ENCODE measurements at places on chromosomes 11 and 22.
A peak's percentile ranks its signal among the peaks of the same experiment; 100 is the strongest.

GRCh38 chr11:129259931-129260348 lies 67.8 kb upstream of the ARHGAP32 start:
- DNase-seq, result no peak

- DNase-seq, result peak; percentile 46
Observed at GRCh38 chr11:65500387-65501185, 1.7 kb downstream of the MALAT1 start.

- DNase-seq, result no peak
Observed at GRCh38 chr11:120484722-120485121, 26.8 kb upstream of the GRIK4 start.

DNA sequence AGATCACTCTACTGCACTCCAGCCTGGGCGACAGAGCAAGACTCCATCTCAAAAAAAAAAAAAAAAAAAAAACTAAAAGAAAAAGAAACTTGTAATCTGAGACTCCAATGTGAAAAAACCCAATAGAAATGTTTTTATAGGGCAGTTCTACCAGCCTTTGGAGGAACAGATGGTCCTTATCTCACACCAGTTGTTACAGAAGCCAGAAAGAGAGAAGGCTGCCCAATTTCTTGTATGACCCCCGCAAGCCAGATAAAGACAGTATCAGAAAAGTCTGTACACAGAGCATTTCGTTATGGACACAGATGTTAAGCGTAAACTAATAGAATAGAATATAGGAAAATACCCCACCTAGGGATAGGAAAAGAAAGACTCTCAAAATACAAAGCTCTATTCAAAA lies 11.3 kb upstream of the TSGA10IP start:
- no peak for DNase-seq

DNA sequence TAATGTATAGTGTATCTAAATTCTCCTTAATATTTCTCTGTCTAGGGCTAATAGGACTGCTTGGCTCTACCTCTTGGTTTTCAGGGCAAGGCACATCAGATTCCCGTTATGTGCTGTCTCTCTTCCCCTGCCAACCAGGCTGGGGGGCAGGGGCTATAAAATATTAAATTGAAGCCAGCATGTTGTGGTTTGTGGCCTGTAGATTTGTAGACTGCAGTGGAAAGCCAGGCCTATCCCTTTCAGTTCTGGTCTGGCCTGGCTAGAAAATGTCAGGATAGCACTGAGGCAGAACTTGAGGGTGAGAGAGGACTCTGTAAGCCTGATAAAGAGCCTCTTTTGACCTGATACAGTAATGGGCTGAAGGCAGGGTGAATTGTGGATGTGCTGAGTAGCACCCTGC lies 14.4 kb upstream of the GRK2 start:
- DNase-seq, result no peak

- DNase-seq, result no peak
Observed at GRCh38 chr11:9827708-9828107, 163.8 kb downstream of the SWAP70 start.

- no peak for DNase-seq
Observed at GRCh38 chr22:36940676-36941075, 27.2 kb downstream of the CSF2RB start.

- DNase-seq, result peak; percentile 26
Observed at GRCh38 chr11:20110908-20111669, 49.2 kb downstream of the DBX1 start.

- no peak for DNase-seq
Observed at GRCh38 chr11:45605051-45605450, 60.4 kb downstream of the CHST1 start.

DNA sequence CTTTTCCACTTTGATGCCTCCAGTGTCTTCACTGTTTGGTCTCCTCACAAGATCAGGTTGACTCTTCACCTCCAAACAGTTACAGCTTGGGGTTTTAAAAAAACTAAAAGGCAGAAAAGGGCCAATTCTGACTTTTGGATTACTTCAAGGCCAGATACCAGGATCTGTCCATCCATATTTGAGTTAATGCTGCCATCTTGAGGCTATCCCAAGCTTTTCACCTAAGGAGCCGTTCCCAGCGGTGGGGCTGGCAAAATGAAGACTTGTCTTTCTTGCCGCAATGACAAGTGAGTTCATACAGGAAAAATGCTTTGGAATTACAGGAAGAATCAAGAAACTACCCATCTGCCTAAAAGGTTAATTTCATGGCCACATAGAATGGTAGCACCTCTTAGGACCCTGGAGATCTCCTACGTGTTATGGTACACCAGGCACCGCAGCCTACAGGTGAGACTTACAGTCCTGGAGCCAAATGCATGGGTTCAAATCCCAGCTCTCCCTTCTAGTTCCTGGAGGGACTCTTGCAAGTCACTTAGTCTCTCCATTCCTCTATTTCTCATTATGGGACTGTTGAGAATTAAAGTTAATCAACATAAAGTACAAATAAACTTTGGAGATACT lies 6.0 kb upstream of the OR5B21 start:
- no peak for DNase-seq

DNA sequence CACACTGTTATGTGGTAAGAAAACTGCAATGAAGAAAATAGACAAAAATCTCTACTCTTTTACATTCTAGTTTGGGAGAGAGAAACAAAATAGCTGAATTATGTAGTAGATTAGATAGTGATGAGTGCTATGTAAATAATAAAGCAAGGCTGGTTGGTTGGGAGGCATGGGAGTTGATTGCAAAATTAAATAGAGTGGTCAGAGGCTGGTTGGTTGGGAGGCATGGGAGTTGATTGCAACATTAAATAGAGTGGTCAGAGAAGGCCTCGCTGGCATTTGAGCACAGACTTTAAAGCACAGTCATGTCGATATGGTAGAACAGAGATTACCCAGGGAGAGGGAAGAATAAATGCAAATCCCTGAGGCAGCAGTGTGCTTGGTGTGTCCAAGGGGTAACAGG lies 22.4 kb downstream of the SIK2 start:
- DNase-seq, result no peak

GRCh38 chr11:68287419-68287818 lies 15.6 kb upstream of the C11orf24 start:
- DNase-seq, result no peak

- DNase-seq, result no peak
Observed at GRCh38 chr11:15774388-15774939, 581.9 kb downstream of the SOX6 start.

DNA sequence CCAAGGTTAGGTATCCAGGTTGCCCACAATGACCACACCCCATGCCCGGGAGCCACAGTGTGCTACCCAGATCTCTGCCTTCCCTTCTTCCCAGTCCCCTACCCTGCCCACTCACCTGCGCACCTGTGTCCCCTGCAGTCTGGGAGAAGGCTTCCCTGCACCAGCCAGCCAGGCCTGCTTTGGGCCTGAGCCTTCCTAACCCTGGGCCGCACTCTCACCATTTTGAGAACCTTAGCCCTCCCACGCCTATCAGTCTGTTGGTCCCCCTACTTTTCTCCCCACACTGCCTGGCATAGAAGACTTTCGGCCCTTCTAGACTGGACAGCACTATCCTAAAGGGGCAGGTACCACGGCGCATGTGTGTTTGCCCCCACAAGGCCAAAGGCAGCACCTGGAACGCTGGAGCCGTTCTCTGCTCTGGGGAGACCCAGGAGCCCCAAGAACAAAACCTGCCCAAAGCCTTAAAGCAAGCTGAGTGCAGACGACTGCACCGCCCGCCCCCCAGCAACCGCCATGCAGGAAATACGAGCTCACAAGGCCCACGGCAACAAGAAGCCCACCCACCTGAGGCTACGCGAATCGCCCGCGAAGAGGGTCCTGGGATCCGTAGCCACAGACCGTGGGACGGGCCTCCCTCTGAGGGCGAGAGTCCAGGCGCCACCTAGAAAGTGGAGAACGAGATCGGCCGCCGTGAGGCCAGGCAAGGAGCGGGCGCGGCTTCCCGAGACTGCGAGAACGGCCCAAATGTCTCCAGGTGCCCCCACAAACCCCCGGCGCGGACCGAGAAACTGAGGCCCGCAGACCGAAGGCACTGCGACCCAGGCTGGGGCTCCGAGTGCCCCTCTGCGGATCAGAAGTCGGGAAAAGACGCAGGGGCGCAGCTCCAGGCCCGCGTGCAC lies 546 bp downstream of the GNB1L start:
- DNase-seq, result peak; percentile 19

GRCh38 chr11:57360991-57361390 lies 20.0 kb downstream of the PRG3 start:
- no peak for DNase-seq

DNA sequence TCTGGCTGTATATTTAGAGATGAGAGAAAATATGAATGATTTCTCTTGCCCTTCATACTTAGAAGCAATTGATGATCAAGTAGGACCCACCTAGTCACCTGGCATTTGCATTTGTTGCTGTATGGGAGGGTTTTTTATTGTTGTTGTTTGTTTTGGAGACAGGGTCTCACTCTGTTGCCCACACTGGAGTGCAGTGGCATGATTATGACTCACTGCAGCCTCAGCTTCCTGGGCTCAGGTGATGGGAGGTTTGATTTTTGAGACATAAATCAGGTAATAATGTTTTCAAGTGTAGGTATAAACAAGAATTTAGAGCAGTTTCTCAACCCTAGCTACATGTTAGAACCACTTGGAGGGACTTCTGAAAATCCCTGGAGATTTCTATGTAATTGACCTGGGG lies 63.0 kb downstream of the TNRC6B start:
- DNase-seq, result peak; percentile 31

DNA sequence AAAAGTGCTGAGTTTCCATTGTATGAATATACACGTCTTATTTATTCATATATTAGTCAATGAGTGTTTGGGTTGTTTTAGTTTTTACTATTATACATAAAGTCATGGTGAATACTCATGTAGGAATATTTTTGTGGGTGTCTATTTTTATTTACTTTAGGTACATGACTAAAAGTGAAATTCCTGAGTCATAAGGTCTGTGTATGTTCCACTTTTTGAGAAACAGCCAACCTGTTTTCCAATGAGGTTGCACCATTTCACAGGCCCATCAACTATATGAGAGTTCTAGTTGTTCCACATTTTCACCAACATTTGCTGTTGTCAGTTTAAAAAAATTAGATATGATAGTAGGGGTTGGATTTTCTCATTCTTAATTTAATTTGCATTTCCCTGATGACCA lies 6.6 kb upstream of the OR6X1 start:
- no peak for DNase-seq

- peak; percentile 57 for DNase-seq
Observed at GRCh38 chr11:59429924-59430516, 3.8 kb upstream of the OR5A2 start.

GRCh38 chr11:198236-198806 lies 5.4 kb downstream of the SCGB1C1 start:
- no peak for DNase-seq

- DNase-seq, result no peak
Observed at GRCh38 chr11:30365793-30366517, 43.1 kb downstream of the ARL14EP start.

- DNase-seq, result no peak
Observed at GRCh38 chr22:43826142-43827002, 14.3 kb upstream of the EFCAB6 start.

GRCh38 chr11:17388609-17389210 lies at the start of gene KCNJ11:
Gene KCNJ11 (minus strand): TSS chr11:17388659. CDS start chr11:17388091, 568 bp downstream.
- no peak for DNase-seq

- DNase-seq, result no peak
Observed at GRCh38 chr22:43011079-43011478, 3.9 kb downstream of the PACSIN2 start.

GRCh38 chr22:35677460-35678187 lies 29.4 kb downstream of the APOL6 start:
- DNase-seq, result no peak

- DNase-seq, result no peak
Observed at GRCh38 chr11:7555052-7555699, 41.4 kb downstream of the PPFIBP2 start.

DNA sequence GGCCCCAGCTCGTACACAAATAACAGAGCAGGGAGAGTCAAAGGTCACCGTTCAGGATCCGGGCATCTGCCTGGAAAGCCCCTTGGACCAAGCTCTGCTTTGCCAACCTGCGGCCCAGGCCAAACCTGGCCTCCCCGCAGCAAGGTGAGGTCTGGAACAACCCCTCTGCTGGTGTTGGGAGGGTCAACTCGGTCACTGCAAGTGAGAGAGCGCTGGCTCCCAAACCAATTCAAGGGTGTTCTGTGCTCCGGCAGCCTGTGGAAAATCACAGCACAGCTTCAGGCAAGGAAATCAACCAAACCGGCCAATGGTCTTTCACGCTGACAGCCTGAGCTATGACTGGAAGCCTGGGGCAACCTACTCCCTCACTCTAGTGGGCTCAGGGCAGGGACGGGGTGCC lies 63.4 kb downstream of the MYH9 start:
- no peak for DNase-seq

DNA sequence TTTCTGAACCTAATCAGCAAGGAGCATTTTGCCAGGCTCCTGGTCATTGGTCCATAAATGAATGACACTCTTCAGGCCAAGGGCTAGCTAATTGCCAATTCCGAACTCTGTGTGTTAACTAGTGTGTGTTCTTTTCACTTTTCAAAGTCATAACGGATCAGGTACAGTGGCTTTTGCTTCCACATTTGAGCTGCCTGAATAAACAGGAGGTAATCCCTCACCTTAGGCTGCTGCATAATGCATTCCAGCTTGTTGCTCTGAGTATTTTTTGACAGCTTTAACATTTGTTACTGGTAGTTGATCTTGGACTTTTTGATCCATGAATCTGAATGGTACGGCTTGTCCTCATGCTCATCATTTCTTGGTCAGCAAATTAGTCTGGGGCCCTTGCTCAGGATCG lies 485.1 kb downstream of the CNTN5 start:
- DNase-seq, result no peak

GRCh38 chr22:43789452-43789851 lies 22.7 kb downstream of the EFCAB6 start:
- no peak for DNase-seq

DNA sequence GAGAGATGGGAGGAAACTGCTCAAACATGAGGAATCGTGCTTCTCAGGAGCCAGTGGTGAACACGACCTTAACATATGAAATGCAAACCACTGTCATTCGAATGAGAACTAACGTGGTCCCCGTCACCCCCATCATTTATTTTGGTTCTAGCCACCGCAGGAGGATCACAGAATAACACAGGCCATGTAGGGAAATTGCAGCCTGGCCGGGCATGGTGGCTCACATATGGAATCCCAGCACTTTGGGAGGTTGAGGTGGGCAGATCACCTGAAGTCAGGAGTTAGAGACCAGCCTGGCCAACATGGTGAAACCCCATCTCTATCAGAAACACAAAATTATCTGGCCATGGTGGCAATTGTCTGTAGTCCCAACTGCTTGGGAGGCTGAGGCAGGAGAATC lies 27.1 kb downstream of the KRTAP5-5 start:
- no peak for DNase-seq

- DNase-seq, result peak; percentile 60
Observed at GRCh38 chr11:75582895-75583717, 21.1 kb downstream of the SERPINH1 start.
